AML-193 (cell line): ENCODE measurements at places on chromosomes 6 and 20.

GRCh38 chr6:6758915-6759654 is 170.6 kb downstream of the LY86 start:
- peak; percentile 63 for DNase-seq

- no peak for DNase-seq
Observed at GRCh38 chr6:122789182-122790027, at the start of gene SMPDL3A. Gene SMPDL3A (plus strand): TSS chr6:122789258. CDS start chr6:122789347, 89 bp downstream.

- DNase-seq = peak; percentile 24
Observed at GRCh38 chr20:40945754-40946450, 82.7 kb upstream of the TOP1 start.

DNA sequence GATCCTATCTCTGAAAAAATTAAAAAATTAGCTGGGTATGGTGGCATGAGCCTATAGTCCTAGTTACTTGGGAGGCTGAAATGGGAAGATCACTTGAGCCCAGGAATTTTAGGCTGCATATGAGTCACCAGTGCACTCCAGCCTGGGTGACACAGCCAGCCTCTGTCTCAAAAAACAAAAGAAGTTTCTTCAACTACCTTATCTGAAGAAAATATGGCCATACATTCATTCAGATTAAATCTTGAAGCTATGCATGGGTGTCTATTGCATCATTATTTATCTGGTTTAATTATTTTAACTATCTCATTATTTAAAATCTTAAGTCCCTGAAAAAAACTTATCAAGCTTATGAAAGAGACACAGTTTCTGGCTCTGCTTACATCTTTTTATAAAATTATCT is 204.1 kb downstream of the SIM1 start:
- DNase-seq = no peak

DNA sequence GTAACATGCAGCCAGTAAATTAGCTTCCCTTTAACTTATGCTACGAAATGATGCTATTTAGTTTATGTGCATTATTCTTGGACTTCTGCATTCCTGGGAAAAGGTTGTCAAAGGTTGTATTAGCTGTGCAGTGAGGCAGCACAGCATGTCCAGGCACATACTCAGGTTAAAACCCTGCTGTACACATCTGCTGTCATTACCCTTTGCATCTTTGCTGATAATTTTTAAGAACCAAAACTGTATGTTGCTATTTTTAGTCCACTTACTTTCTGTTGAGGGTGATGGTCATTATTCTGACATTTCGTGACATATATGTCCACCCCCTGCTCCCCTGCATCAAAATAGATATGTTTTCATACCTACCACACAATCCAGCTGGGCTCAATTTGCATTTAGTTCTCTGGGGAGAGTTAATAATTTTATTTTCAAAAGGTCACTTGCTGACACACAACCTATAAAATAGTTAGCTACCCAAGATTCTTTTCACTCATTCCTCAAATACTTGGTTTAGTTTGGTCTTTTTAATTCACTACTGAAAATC is 142.5 kb upstream of the SPACA1 start:
- no peak for DNase-seq
